CD8-positive, alpha-beta T cell (primary cell): ENCODE measurements at places on chromosomes 5 and 9. TPM values are rescaled to one million over a fixed set of nuclear protein-coding genes. Genes with fewer than 3 reads are reported as not detected.

The GAPT gene
- 0.54 TPM for total RNA-seq

GRCh38 chr5:176680226-176680563 lies 32.9 kb downstream of the TSPAN17 start:
- no peak for DNase-seq

DNA sequence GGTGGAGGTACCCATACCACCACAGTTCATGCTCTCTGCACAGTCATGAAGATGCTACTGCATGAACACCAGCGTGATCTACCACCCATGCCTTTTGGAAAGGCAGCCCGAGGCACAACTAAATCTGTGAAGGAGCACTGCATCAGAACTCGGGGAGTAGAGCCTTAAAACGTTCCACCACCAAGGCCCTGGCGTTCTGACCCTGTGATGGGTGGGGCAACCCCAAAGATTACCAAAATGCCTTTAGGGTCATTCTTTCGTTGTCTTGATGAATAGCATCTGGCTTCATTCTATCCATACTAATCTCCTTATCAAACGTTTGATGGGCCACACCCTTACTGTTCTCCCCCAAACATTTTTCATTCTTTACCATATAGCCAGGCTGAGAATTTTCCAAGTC lies 97.9 kb downstream of the ADAMTS6 start:
- DNase-seq, result no peak

DNA sequence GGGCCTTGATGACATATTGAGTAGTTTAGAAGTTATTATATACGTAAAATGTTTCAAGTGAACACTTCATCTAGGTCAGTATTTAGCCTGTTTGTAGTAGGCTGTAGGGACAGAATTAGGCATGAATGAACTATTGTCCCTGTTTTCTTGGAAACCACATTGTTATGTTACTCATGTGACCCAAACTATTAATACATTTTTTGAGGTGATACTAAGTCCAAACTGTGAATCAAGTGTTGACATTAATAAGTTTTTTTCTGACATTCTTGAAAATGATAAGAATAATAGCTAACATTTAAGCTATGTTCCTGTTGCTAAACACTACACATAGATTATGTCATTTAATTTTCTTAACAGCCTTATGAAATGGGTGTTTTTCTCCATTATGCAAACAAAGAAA lies 1642.7 kb upstream of the WWC1 start:
- no peak for DNase-seq

GRCh38 chr9:77531400-77531799 lies 116.7 kb downstream of the GNA14 start:
- no peak for DNase-seq

GRCh38 chr5:168654211-168654721 lies 75.1 kb upstream of the PANK3 start:
- DNase-seq, result no peak

The KCTD16 gene
- total RNA-seq, result not detected

The DNAJC21 gene
- 55.7 TPM for total RNA-seq

The MCIDAS gene
- total RNA-seq, result not detected

DNA sequence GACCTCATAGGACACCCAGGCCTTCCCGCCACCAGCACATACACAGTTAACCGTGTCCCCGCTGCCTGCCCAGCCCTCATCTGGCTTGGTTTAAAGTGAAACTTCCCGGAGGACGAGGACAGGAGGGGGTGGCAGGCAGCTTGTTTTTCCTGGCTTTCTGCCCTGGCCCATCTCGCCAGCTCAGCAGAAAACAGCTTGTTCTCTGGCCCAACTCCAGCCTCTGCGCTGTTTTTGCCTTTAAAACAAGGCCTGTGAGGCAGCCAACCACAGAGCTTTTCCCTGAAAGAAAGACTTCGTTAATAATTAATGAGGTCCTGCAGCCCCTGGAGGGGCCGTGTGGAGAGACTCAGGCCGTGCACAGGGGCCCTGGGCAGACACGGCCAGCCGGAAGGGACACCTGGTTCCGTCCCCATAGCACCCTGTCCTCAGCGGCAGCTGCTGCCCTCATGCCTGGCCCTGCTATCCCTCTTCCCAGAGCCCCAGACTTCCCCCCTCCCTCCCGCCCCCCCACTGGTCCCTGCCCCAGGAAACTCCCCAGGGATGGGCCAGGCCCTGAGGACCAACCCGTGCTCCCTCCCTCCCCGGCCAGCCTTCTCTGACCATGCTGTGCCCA lies 108.7 kb downstream of the RXRA start:
- no peak for DNase-seq

The OLFML2A gene
- not detected for total RNA-seq

DNA sequence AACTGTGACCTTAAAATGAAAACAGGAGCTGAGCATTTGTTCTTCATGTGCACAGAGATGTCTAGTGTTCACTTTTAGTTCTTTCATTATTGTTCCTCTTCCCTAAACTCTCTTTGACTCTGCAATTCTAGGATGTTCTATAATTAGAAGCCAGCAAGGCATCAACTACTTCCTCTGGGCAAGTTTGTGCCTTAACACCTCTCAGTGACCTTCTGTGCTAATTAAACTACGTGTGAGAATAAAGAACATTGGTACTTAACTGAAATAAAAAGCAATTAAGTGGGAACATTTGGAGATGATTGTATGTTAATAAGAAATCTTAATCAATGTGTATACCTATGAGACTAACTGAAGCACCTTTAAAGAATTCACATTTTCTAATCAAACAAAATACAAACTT lies 242.8 kb downstream of the RASEF start:
- no peak for DNase-seq

DNA sequence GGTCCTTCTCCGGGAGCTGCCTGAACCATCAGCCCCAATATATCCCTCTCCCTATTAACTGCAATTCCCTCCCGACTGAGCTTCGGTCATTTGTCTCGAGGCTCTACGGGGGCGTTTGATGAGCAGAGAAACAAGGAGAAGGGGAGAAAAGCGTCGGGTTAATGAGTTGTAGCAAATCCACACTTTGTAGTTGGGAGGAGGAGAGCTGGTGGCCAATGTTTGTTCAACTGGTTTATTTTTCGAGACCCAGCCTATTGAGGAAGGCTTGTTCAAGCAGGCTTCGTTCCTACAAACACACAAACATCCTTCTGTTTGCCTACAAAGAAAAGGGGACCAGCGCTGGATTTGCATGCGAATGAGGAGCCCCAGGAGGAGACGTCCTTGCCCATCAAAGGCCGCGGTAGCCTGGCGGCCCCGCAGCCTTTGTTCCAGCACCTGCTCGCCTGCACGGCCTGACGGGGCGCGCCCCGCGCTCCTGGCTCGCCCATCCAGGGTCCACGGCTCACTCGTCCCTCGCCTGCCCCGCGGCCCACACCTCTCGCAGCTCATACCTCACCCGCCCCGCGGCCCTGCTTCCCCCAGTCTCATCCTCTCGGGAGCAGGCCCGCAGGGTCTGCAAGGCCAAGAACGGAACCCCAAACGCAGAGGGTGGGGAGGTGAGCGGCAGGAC lies 4.6 kb downstream of the FOXD1 start:
- DNase-seq, result no peak

GRCh38 chr9:127980060-127980705 lies 606 bp downstream of the EEIG1 start:
- peak; percentile 50 for DNase-seq

DNA sequence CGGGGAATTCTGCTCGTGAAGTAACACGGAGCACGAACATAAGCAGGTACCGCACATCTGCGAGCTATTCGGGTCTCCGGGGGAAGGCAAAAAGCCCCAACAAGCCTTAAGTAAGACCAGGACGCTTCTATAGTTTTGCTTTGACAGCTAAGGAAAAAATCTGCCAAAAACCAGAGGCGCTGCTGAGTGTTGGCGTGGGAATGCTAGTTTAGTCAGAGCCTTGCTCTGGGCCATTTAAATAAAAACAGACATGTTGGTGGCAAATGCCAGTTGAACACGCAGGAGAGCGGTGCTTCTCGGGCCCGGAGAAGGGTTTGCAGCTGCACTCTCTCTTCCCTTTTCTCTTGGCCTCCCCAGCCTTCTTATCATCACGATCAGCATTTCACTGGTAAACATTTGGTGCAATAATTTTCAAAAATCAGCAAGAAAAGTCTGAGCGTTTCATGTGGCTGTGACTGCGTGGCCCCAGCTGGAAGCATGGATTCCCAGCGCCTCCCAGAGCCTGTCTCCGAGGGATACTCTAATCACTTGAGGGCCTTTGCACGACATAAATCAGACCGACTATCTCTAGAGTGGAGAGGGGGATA lies 6.4 kb upstream of the NOTCH1 start:
- DNase-seq, result no peak

The HAVCR1 gene
- 2.6 TPM for total RNA-seq

The SNCAIP gene
- not detected for total RNA-seq

The WHRN gene
- total RNA-seq, result 45.5 TPM

- DNase-seq, result no peak
These were observed 4.8 kb downstream of the ARL10 start for GRCh38 chr5:176369934-176370711.

DNA sequence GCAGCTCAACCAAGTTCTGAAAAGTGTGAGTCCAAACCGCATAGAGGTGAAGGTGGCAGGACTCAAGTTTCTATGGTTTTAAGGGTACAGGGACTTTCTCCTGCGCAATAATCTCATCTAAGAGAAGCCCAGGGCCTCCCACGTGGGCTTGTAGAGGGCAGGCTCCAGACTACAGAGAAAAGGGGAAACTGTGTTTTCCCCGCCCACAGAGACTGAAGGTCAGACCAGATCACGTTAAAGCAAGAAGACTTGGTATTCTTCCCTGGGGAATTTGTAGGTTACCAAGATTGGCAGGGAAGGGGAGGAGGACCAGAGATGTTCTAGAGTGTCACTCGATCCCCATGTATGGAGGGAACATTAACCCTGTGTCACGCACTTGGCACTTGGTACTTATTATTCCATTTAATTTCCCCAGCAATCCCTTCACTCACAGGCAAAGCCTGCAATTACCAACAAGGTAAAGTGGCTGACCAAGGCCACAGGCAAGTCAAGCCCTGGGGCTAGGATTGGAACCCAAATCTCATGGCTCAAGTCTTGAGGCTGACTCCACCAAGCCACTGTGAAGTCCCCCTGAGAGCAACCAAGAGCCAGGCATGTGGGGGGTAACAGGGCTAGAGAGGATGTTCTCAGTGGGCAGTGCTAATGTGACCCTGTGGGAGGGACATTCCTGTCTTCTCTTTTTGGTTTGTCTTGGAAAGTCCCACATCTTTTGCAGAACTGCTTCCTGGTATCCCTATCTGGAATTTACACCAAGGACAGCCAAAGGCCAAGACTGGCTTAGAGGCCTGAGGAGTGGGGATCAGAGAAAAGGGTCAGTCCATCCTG lies 18.3 kb upstream of the NEK6 start:
- no peak for DNase-seq

GRCh38 chr9:107246259-107247254 lies 36.5 kb upstream of the RAD23B start:
- peak; percentile 10 for DNase-seq

GRCh38 chr9:8408575-8409190 lies 609.1 kb upstream of the DMAC1 start:
- DNase-seq, result no peak

The CATSPER3 gene
- not detected for total RNA-seq

DNA sequence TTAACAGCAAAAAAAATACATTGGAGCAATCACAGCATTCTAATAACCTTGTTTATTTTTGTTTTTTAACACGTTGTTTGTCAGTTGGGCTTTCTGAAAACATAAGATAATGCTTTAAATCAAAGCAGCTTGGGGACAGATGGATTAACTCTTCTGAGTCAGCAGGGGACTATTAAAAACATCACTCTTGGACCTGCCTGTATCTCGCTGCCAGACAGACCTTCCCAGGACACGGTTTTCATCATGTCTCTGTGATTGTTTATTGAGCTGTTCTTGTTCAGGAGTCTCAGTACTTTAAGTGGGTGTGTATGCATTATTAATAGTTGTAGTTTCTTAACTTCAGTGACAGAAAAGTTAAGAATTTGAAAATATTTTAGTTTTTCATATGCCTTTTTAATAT lies 173.2 kb downstream of the SH3GL2 start:
- no peak for DNase-seq

GRCh38 chr5:172486451-172486850 lies 32.1 kb upstream of the SH3PXD2B start:
- DNase-seq, result no peak

The SLC1A1 gene
- not detected for total RNA-seq

DNA sequence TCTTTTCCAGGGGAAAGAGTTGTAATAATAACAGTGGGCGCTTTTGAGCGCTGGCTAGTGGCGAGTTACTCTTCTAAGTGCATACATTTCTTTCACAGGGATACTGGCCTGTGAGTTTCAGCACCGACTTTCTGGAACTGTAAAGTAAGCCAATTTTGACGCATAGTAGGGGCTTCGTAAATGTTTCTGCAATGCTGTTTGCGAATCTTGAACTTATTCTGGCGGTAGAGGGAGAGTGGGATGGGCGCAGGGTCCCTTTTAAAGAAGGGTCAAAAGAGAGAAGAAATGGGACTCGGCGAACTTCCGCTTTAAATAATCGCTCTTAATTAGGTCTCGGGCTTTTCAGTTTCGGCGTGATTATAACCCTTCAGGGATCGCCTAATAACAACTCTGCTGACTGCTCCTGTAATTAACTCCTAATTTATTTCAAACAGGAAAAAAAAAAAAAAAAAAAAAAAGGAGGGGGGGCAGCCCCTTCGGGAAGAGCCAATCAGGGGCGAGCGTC lies 351 bp upstream of the MSX2 start:
- no peak for DNase-seq

DNA sequence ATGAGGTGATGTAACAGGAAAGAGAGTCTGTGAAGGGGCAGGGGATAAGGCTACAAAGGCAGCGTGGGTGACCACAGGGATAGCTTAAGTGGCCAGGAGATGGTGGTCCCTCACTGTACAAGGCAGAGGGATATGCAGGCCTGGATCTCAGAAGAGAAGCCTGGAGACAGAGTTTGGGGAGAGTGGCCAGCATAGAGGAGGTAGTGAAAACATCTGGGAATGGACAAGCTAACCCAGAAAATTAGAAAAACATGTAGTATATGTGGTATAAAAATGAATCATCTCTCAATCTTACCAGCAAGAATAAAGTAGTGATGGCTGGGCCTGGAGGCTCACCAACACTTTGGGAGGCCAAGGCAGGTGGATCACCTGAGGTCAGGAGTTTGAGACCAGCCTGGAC lies 349.2 kb upstream of the KLF4 start:
- no peak for DNase-seq

DNA sequence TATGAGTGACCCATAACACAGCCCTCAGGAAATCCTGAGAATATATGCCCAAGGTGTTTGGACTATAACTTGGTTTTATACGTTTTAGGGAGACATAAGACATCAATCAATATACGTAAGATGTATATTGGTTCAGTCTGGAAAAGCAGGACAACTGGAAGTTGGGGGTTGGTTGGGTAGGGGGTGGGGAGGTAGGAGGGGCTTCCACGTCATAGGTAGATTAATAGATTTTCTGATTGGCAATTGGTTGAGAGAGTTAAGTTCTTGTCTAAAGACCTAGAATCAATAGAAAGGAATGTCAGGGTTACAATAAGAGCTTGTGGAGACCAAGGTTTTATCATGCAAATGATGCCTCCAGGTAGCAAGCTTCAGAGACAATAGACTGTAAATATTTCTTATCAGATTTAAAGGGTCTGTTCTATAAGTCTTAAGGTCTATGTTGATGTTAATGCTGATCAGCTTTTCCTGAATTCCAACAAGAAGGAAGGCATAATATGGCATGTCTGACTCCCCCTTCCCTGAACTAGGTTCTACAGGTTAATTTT lies 2267.7 kb upstream of the ACO1 start:
- no peak for DNase-seq

The AK8 gene
- total RNA-seq, result not detected

GRCh38 chr5:61948151-61948550 lies 357.9 kb upstream of the KIF2A start:
- no peak for DNase-seq

- no peak for DNase-seq
These were observed 74.7 kb upstream of the ADAMTS16 start for GRCh38 chr5:5065472-5065871.

- DNase-seq, result no peak
These were observed 133.7 kb upstream of the CCNG1 start for GRCh38 chr5:163303718-163304117.
